ENCODE measurements at places on chromosomes 11 and 22.

GRCh38 chr11:90221803-90222458 is 918 bp downstream of the CHORDC1 start:
- no peak for DNase-seq

DNA sequence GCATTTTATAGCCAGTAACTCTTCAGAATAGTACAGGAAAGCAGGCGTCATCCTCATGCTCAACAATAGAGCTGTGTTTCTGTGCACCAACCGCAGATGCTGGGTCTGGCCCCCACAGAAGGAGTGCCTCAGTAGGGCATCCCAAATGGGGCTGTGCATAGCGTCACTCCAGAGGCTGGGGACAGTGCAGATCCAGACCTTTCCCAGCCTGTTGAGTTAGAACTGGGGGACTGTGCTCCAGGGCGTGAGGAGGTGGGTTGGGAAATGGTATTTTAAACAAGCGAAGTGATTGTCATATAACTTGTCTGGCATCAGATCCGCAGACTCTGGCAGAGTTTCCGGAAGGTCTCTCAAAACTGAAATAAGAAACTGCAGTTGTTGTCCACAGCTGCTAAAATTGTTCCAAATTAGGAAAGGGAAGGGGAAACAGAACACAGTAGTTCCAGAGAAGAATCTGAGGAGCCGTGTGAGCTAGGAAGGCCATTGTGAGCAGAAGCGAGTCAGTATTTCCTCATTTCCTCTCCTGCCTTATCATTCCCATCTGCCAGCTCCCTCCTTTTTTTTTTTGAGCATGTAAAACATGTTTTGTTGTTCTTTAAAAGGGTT is 52.2 kb downstream of the JAM3 start:
- DNase-seq = no peak

DNA sequence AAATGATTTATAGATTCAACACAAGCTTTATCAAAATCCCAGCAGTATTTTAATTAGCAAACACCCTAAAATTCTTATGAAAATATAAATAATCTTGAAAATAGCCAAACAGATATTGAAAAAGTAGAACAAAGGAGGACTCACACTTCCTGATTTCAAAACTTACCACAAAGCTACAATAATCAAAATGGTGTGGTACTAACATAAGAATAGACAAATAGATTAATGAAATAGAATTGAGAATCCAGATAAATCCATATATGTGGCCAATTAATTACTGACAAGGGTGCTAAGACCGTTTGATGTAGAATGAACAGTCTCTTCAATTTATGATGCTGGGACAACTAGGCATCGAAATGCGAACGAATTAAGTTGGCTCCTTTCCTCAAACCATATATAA is 49.6 kb upstream of the TEAD1 start:
- no peak for DNase-seq

GRCh38 chr22:50526834-50527801 is 1.7 kb upstream of the SCO2 start:
- no peak for DNase-seq

DNA sequence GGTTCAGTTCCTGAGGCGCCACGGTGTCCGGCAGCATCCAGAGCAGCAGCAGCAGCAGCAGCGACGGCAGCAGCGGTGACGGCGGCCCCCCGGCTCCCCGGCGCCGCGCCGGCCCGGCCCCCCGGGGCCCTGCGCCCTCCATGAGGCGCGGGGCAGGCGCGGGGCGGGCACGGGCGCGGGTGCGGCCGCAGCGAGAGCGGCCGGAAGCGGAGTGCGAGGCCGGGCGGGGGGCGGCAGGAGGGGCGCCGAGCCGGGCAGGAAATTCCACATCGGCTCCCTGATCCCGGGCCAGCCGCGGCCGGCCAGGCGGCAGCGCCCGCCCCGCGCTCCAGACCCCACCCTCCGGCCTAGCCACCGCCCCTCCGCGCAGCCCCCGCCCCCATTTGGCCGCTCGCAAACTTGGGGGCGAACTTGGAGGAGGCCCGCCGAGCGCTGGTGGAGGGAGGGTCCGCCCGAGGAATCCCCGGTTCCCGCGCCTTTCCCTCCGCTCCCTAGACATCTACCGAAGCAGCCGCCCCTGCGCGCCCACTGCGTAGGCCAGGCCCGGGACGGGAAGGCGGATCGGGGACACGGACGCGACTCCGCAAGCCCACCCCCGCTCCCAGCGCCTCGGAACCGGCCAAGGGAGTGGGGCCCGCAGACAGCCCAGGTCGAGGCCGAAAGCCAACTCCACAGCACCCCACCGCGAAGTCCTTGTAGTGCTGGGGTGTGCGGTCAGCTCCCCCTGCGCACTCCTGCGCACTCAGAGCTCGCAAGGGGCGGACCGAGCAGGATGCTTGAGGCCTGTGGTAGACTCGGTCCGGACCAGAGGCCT is at the start of gene SCARF2:
TSS of gene SCARF2 (minus strand) at position 213 of the 814 bp plus-strand sequence. CDS start at position 142, 71 bp downstream.
- DNase-seq = peak; percentile 81

GRCh38 chr11:96161307-96162089 is 181.5 kb downstream of the MAML2 start:
- no peak for DNase-seq

DNA sequence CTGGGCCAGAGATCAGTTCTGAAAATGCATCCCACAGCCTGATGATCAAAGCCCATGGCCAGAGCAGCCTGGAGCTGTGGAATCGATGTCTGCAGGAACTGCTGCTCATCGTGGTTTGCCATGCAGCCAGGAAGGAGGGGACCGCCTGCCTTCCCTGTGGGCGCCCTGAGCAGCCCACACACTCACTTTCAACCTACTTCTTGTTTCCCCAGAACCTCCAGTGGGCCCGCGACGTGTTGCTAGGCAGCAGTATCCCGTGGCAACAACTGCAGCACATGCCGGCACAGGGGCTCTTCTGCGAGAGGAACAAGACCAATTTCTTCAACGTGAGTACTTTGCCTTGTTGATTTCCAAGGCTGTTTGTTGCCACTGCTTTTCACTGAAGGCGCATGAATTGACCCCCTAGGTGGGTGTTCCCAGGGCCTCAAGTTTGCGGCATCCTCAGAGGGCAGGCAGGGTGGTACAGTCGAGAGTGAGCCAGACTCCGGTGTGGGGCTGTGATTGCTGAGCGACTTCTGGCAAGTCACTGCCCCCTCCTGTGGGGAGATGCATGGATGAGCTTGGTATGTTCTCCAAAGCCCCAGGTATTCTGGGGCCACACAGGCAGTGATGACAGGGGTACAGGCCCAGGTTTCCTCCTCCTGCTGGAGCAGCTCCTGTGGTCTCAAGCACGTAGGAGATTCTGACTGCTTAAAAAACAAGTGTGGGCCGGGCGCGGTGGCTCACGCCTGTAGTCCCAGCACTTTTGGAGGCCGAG is 47.0 kb upstream of the SUSD2 start:
- no peak for DNase-seq

DNA sequence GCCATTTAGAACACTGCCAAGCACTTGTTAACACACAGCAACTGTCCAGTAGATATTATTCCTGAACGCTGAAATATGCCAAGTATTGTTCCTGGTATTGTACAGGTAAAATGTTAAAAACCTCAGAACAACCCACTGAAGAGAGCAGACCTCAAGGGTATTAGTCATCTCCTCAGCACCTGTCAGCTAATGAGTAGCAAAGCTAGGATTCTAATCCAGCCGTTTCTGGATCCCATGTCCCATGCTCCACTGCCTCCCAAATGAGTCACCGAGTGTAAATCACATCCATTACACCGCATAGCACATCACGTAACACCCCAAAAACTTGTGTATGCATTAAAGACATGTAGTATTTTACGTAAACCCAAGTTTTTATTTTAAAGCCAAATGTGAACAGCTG is 705.4 kb upstream of the TENM4 start:
- no peak for DNase-seq

DNA sequence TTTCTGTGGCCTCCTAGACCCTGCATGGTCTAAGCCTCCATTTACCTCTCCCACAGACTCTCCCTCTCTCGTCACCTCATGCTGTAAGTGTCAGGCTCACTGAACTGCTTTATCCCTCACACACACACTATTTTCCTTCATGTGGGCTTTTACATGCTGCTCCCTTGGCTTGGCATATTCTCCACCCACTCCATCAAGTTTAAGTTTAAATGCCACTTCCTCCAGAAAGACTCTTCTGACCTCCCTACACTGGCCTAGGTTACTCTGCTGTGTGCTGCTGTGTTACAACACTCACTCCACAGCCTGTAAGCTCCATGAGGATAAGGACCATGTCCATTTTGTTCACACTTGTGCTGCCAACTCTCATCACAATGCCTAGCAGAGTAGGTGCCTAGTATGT is 2.5 kb downstream of the DCHS1 start:
- no peak for DNase-seq

DNA sequence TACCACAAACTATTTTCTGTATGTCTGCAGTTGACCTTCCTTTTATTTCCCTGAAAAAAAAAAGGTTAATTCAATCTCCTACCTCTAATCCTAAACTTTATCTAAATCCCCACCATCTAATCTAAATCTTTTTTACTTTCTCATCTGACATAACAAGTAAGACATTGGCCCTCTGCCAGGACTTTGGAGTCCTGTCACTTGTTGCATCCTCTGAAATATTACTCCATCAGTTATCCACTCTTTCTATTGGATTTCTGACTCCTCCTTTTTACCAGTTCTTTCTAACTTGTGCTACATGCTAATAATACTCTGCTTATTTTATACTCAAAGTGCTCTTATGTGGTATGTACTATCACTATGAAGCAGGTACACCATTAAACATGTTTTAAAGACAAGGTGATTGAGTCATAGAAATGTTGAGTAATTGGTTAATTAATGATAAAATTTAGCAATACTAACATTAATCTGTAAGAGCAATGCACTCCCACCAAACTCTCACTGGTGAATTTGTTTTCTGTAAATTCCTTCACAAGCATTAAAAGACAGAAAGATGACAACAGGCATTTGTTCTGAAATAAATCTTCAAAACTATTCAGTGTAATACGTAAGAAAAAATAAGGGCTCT is 914.2 kb upstream of the RAG2 start:
- DNase-seq = no peak

GRCh38 chr11:5880329-5880728 is at the start of gene OR52E4:
Gene OR52E4 (plus strand): TSS chr11:5880629. CDS start chr11:5884293, 3,664 bp downstream.
- DNase-seq = no peak

DNA sequence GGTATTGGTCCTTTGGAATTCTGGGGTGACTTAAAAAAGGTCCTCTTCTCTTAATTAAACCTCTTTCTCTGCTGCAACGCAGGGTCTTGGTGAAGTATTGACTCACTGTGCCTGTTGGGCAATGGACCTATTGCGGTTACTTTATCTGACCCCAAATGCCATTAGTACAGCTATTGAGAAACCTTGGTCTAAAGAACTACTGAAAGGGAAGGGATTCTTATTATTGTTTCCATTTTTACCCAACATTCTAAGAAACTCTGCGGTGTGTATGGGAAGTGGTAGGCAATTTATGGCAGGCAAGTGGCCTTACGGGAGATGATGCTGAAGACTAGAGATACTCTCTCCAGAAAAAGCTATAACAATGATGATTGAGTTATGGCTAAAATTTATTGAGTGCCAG is 12.5 kb downstream of the SLC6A5 start:
- no peak for DNase-seq

DNA sequence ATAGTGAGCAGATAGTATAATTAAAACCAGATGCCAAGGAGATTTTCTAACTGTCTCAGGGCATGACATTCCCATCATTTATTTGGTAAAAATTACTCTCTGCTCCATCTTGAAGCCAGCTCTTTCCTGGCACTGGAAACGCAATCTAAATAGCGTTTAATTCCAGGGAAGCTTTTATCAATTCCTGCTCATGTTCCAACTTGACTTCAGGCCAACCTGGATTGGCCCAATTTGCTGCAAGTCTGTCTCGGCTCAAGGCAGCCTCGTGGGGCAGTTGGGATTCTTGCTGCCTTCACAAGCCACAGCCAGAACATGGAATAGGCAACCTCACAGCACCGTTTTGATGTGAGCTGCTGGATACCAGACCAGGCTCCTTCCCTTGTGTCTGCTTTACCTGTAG is 1255.9 kb downstream of the TBC1D22A start:
- no peak for DNase-seq

DNA sequence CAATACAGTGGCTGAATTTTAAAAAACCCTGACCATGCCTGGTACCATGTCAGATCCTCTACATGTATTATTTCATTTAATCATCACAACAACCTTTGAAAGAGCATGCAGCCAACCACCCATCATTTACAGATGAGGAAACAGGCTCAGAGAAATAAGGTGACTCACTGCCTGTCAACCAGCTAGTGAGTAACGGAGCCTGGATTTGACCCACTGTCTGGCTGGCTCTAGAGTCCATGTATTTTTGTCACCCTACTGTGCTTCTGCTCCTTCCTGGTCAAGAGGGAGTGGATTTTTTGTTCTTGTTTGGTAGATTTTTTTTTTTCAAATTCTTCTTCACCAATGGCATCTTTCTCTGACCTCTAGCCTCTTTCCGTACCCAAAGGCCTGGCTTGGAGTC is 77.4 kb downstream of the CWC15 start:
- no peak for DNase-seq

GRCh38 chr11:60145677-60146076 is 37.2 kb downstream of the MS4A6A start:
- no peak for DNase-seq

DNA sequence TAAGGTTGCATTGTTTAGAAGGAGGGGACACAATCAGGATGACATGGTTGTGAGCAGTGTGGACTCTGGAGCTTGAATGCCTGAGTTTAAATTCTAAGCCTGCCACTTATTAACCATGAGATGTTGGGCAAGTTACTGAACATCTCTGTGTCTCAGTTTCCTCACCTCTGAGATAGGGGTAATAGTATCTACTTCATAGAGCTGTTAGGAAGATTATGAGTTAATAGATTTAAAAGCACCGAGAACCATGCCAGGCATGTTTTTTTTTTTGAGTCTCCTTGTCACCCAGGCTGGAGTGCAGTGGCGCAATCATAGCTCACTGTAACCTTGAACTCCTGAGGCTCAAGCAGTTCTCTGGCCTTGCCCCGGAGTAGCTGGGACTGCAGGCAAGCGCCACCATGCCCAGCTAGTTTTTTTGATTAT is 33.3 kb downstream of the ST14 start:
- DNase-seq = no peak

- DNase-seq = no peak
Measured at GRCh38 chr11:96863520-96863919, 473.7 kb downstream of the JRKL start.

- DNase-seq = no peak
Measured at GRCh38 chr11:96197801-96198701, 144.9 kb downstream of the MAML2 start.

DNA sequence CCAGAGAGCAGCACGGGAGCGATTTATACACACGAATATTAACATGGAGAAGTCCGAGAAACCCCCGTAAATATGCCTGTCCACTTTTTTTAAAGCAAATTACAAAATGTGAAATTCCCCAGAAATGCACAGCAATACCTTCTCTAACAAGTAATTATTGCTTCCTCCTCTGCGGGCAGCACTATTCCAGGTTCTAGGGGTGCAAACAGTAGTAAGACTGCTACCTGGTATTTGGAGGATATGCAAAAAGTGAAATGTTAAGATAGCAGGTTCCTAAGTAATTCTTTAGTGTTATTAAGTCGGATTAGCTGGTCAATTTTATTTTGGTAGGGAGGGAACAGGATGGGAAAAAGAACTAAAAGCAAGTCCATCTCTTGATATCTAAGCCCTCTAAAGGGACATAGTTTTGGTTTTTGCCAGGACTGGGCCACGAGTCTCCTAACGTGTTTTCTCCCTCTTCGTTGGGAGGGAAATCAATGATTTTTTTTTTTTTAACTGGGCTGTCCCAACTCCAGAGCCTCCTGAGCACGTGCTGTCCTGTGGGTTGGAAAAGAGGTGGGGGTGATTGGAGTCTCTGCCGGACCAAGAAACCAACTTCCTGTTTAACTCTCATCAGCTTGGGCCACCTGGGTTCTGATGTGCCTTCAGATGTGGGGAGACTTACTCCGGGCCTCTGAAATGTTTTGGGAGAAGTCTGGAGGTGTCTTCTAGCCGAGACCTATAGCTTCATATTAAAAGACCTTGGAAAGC is 1.7 kb upstream of the XBP1 start:
- no peak for DNase-seq

- peak; percentile 93 for DNase-seq
Measured at GRCh38 chr11:75532200-75533048, 6.7 kb upstream of the GDPD5 start.

Measured in 8988T (cell line).